ENCODE measurements at places on chromosomes 7 and 10. TPM values are rescaled to one million over a fixed set of nuclear protein-coding genes. Genes with fewer than 3 reads are reported as not detected.

The TRPV5 gene
- total RNA-seq, result not detected

The CYP3A7 gene
- total RNA-seq, result not detected

The GAD2 gene
- total RNA-seq, result not detected

The SMO gene
- 0.07 TPM for total RNA-seq

The STEAP4 gene
- not detected for total RNA-seq

The STEAP1 gene
- total RNA-seq, result not detected

The CALHM1 gene
- total RNA-seq, result 0.47 TPM

The PDZD7 gene
- total RNA-seq, result 0.59 TPM

The ITPRID1 gene
- not detected for total RNA-seq

The UBE3C gene
- total RNA-seq, result 54.8 TPM

The PTF1A gene
- total RNA-seq, result not detected

The DGKI gene
- 2.2 TPM for total RNA-seq

The ZNF33B gene
- total RNA-seq, result 16.5 TPM

The THSD7A gene
- total RNA-seq, result not detected

The RASA4B gene
- 16.7 TPM for total RNA-seq

The ADAMTS14 gene
- total RNA-seq, result 0.19 TPM

The HOXA1 gene
- 0.76 TPM for total RNA-seq

The NYAP1 gene
- 0.12 TPM for total RNA-seq

The SFTPA1 gene
- total RNA-seq, result not detected

The GIMAP2 gene
- 80.0 TPM for total RNA-seq

The OR2A1 gene
- not detected for total RNA-seq

The SFTPA2 gene
- not detected for total RNA-seq

The ACTR3C gene
- 4.0 TPM for total RNA-seq

The CFAP70 gene
- total RNA-seq, result 0.38 TPM

The NUDT5 gene
- 125 TPM for total RNA-seq

The ODAD2 gene
- not detected for total RNA-seq

The SEC31B gene
- 120 TPM for total RNA-seq

The ABCF2 gene
- total RNA-seq, result 47.3 TPM

The AKR1D1 gene
- not detected for total RNA-seq

The OR9A2 gene
- total RNA-seq, result not detected

The FAM25A gene
- total RNA-seq, result not detected

The PPP1R17 gene
- not detected for total RNA-seq

The SYT15 gene
- 0.33 TPM for total RNA-seq

The ATG9B gene
- 2.3 TPM for total RNA-seq

The OR2A5 gene
- total RNA-seq, result not detected

The UTF1 gene
- not detected for total RNA-seq

The GLCCI1 gene
- 43.6 TPM for total RNA-seq
